Cerebellum (tissue), 4 donors: ENCODE measurements at places on chromosomes 3 and 15. TPM values are rescaled to one million over a fixed set of nuclear protein-coding genes. Genes with fewer than 3 reads are reported as not detected.

GRCh38 chr3:10753964-10754363, 62.1 kb upstream of the SLC6A11 start:
- DNase-seq, result no peak

DNA sequence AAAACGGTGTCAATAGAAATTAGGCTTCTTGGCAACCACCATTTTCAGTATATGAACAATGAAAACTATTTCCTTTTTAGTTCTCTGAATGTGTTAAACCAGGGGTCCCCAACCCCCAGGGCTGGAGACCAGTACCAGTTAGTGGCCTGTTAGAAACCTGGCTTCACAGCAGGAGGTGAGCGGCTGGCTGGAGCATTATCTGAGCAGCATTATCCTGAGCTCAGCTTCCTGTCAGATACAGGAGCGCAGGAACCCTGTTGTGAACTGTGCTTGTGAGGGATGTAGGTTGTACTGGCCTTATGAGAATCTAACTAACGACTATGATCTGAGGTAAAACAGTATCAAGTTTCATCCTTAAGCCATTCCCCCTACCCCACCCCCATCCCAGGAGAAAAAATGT, 328.7 kb downstream of the ZBBX start:
- DNase-seq, result no peak

NRROS gene
- 1.9 TPM for total RNA-seq

GRCh38 chr3:43213631-43214030, 72.7 kb upstream of the SNRK start:
- DNase-seq, result no peak

DNA sequence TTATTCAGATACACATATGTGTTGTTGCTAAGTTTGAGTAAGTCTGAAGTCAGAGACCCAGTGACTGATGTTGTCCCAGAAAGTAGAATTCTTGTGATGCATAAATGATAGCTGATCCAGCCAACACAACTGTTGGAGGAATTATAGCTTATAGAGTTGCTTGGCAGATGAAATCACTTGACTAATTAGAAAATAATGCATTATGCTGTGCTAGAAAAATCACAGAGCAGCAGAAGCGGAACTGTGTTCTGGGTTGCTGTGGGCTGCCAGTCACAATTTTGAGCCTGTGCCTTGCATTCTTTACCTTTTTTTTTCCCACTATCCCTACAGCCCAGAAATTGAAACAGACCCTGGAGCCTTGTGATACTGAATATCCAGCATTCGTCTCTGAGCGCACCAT, 90.0 kb upstream of the LRTM1 start:
- DNase-seq, result no peak

OR5AC2 gene
- not detected for total RNA-seq

GRCh38 chr3:61078048-61078752, 173.1 kb downstream of the FHIT start:
- DNase-seq, result no peak

- no peak for DNase-seq
Observed at GRCh38 chr3:69723389-69723788, 15.9 kb upstream of the MITF start.

TMCO5A gene
- not detected for total RNA-seq

FAM240A gene
- not detected for total RNA-seq
